ENCODE measurements at places on chromosomes 2 and 18.

- no peak for DNase-seq
These were observed 99.1 kb downstream of the PRPF40A start for GRCh38 chr2:152618193-152618564.

- DNase-seq: no peak
These were observed 872.7 kb downstream of the DCDC2C start for GRCh38 chr2:4576075-4576474.

GRCh38 chr2:46939626-46940359 lies 24.2 kb upstream of the MCFD2 start:
- no peak for DNase-seq

GRCh38 chr2:46827274-46828134 lies 88.1 kb downstream of the MCFD2 start:
- no peak for DNase-seq
